ENCODE measurements at places on chromosomes 3 and 15.
A peak's percentile ranks its signal among the peaks of the same experiment; 100 is the strongest.

DNA sequence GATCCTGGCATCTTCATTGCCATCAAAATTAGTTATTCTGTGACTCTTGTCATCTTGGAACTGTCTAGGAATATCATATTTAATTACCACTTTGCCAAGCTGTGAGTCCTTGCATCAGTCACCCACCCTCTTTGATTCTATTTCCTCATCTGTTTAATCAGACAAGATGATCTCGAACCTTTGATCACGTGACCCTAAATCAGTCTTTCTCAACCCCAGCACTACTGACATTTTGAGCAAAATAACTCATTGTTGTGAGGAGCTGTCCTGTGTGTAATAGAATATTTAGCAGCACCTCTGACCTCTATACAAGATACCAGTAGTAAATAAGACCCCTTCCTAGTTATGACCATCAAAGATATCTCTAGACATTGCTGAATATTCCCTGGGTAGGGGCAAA lies 343.4 kb upstream of the ARPP21 start:
- no peak for DNase-seq

DNA sequence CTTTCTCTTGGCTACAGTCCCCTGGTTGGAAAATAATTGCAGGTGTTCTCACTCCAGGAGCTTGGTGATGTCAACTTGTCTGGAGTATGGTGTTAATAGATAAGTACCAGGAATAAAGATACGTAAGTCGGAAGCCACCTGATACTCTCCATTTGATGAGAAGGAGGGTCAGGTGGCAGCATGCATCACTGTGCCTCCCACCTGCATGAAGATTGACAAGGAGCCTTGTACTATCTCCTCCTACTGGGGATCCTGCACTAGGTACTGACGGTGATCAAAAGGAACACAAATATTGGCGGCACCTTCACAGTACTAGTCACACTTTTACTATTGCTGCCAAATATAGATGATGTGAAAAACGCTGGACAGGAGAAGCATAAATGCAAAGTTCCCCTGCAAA lies 32.6 kb upstream of the GABRB3 start:
- no peak for DNase-seq

GRCh38 chr3:41148478-41148877 lies 50.8 kb upstream of the CTNNB1 start:
- no peak for DNase-seq

DNA sequence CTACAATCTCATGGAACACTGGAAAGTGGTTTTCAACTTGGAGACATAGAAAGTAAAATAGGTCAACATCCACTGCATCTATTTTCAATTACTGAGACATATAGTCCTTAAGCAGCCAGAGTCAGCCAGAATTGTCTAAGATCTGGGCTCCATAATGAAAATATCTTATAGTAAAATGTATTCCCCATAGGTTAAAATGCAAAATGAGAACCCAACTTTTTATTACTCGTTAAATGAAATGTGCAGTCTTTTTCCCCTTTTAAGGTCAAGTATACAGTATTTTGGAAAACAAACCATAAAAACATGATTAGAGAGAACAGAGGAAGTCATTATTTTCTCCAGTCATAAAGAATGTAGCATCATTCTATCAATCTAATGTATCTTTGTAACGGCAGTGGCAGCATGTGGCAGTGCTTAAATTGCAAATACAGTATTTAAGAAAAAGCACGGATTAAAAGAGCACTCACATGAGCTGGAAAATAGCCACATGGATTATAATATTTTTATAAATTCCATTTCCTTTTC lies 64.4 kb upstream of the CPB1 start:
- DNase-seq = no peak

DNA sequence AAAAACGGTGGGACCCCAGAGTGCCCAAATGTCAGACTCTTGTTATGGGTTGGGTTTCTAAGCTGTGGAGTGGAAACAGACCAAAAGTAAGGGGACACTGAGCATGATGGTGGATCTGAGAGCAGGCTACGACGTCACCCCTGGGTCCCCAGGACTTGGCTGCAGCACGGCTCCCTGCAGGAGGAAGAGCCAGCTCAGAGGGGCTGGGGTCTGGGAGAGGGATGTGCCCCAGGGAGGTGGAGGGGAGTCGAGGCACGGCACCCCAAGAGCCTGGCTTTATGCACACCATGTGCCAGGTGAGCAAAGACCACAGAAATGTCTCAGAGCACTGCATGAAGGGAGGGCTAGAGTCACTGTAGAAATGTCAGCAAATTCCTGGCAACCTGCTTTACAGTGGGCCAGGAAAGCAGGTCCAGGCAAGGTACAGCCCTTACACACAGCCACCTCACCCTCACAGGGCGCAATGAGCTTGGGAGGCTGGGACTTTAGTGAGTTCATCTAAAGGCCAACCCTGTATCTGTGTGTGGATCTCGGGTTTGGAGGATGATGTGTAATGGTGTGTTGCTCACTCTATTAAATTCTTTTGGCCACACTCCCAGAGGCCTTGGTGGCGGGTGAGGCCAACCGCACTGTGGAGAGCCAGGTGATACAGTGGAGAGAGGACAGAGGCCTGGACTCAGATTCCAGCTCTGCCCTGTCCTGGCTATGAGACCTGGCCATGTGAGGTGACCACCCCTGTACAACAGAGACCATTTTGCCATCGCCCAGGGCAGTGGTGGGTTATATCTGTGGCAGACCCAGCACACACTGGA lies 14.1 kb downstream of the CTSH start:
- no peak for DNase-seq

GRCh38 chr15:63492541-63493077 lies 11.8 kb upstream of the USP3 start:
- DNase-seq = no peak

GRCh38 chr15:45181491-45182285 lies 6.1 kb downstream of the SHF start:
- no peak for DNase-seq

- DNase-seq = no peak
Measured at GRCh38 chr15:89383365-89384175, 48.9 kb upstream of the POLG start.

DNA sequence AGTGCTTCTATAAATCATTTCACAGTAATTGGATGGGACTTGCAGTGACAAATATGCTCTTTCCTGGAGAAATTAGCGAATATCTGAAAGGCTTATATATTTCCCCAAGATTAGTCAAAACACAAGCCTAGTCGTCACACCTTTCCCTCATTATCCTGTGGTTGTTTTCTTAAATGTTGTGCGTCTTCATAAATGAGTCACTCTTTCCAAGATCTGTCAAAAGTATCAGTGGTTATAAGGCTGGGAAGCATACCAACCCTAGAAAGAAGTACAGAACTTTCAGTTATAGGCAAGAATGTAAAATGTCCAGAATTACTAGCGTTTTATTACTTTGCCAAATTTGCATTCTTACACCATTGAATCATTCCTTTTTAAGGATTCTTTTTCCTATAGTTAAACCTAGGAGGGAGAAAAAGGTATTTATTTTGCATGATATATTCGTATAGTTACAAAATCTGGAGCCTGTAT lies 33.6 kb downstream of the TMEM212 start:
- no peak for DNase-seq

DNA sequence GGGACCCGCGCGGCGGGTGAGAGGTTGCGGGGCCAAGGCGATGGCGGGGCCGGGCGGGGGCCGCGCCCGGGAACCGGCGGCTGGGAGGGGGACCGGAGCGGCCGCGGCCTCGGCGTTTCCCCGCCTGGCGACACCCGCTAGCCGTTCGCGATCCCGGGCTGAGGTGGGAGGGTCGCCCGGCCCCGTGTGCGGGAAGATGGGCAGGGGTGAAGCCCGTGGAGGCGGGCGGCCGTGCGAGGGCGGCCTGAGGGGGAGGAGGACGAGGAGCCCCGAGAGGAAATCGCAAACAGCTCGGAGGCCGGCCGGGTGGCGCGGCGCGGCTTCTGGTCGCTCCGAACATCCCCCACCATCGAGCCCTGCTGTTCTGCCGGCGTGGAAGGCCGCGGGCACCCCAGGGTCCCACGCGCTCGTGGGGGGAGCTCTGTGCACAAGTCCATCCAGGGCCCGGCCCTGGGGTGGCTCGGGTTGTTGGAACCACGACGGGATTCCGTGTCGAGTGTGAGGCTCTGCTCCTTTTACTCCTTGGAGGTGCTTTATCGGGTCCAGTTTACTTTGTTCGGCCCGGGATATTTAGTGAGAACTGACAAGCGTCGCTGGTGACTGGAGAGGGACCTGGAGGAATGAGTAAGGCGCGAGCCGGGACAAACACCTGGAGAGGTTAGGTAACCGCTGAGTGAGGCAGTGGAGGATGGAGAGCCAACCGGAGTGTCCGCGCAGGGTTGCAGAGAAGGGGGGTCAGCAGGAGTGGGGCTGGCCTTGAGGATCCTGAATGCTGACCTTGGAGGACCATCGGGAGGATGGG lies 728 bp downstream of the CRTC3 start:
- DNase-seq = peak; percentile 34

DNA sequence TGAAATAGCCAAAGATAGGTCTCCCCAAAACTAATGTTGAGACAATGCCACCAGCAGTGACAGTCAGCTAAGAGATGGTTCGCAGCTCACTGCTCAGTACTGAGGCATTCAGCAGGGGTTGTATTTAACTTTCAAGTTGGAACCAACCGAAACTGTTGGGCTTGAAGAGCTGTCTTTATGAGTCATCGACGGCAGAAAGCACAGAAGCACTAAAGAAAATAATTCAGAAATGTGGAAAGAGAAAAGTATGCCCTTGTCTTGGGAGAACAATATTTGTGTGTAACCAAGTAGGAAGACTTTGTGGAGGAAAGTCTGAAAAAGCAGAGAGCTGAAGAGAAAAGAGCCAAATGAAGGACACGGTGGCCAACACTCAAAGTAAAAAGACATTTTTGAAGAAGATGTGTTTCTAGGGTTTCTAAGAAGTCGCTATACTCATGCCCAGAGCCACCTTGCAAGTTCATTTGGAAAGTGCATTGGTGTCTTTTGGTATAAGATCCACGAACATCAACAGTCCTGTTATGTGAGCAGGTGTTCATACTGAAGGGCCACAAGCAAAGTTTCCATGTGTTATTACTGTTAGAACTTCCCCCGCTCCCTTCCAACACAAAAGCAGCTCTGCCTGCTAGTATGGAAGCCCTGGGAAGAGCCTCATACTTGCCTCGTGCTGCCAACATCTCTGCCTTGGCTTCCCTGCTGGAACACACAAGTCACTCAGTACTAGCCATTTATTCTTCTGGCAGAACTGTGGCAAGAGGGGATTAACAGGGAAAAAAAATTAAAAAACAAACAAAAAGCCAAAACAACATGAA lies 4.1 kb upstream of the RARB start:
- DNase-seq = no peak

DNA sequence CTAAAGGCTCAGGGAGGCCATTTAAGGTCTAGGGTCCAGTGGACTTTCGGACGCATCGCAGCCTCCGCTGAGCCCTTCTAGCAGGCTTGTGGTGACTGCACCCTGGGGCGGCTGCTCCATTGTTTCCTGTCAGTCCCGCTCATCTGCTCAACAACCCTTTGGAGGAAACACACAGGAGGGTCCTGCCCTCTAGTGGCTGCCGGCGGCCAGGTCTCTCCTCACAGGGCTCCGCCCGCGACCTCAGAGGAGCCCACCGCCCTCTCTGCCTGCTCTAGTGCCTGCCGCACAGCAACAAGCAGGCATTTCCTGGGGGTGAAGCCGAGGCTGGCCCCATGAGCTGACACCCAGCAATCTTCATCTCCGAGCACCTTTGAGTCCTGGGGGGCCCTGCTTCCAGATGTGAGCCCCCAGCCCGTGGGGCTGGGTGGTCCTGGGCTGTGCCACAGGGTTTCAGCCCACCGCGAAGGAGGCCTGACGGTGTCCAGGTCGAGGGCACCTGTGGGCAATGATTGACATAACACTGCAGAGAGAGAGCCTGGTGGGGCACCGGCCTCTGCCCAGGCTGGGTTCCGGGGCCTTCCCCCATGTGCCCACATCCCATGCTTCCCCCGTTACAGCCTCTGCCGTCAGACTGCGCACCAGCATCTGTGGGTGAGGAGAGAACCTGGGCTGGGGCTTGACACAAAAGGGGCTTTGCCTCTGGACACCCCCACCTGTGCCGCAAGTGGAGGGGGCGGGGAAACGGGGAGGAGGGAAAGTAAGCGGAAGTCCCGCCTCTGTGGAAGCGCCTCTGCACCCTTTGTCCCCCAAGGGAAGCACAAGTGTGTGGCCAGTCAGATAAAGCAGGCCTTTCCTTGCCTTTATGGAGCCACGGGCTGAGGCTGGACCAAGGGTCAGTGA lies 27.0 kb upstream of the SFMBT1 start:
- peak; percentile 83 for DNase-seq

- no peak for DNase-seq
Measured at GRCh38 chr3:157147099-157147803, 12.7 kb downstream of the CCNL1 start.

DNA sequence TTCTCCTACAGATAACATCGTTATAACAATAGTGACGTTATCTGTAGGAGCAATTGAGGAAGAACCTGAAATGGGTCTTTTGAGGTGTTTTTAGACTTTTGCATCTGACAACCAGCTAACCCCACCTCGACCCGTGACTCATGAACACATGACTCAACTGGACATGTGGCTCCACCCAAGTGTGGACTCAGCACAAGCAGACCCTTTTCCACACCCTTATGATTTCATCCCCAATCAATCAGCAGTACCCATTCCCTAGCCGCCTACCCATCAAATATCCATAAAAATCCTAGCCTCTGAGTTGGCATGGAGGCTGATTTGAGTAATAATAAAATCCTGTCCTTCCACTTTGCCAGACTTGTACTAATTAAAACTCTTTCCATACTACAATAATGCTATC lies 255.4 kb downstream of the ARPP21 start:
- DNase-seq = no peak

- DNase-seq = no peak
Measured at GRCh38 chr3:133880287-133880686, 15.4 kb downstream of the RAB6B start.

DNA sequence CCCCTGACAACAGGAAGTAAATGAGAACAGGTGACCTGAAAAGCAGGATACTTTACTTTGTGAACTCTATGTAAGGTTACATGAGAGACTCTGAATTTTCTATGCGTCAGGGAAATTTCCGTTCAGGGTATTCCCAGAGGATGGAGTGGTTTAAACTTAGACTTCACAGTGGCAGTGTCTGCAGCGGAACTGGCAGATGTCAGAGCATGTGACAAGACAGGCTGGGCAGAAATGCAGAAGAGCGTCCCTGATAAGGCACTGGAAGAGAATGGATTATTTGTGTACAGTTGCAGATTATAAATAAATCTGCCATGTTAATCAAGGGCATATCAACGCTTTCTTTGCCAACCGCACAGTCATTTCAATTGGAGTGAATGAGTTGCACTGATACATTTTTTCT lies 598.4 kb upstream of the ZNF717 start:
- no peak for DNase-seq

GRCh38 chr3:186167646-186168395 lies 58.9 kb upstream of the ETV5 start:
- no peak for DNase-seq

- no peak for DNase-seq
Measured at GRCh38 chr15:80264031-80264430, 12.0 kb upstream of the CTXND1 start.

DNA sequence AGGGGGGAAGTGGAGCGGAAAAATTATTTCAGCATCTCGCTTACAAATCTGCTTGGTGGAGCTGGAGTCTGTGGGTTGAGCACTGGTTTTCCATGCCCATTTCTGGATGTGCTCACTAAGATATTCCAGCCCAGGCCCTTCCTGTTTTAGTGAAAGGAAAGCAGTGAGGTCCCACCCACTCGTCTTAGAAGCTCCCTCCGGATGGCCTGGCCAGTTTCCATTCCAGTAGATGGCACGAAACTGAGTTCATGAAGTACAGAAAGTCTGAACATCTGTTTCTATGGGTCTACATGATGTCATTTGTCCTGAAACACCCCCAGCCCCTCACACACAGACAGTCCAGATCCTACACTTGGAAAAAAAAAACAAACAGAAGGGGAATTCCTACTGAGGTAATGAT lies 31.9 kb upstream of the THSD4 start:
- DNase-seq = no peak
